ENCODE measurements at places on chromosomes 16 and 17.

DNA sequence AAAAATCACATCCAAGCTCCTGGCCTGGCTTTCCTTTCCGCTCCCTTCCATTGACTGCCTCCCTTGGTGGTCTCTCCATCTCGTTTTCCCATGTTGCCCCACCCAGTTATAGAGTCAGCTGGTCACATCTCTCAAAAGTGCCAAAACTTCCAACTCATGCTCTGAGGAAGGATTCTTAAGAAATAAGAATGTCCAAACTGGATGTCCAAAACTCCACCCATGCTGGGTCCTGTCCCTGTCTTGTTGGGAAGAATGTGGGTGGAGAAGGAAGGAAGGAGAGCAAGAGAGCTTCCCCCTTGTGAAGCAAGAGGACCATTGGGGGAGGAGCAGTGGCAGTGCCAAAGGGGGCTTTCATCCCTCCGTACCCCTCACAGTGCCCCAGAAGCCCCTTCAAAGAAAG lies 44.6 kb upstream of the MAP3K14 start:
- no peak for DNase-seq

GRCh38 chr17:41284043-41284442 lies 8.5 kb downstream of the KRTAP9-7 start:
- no peak for DNase-seq

DNA sequence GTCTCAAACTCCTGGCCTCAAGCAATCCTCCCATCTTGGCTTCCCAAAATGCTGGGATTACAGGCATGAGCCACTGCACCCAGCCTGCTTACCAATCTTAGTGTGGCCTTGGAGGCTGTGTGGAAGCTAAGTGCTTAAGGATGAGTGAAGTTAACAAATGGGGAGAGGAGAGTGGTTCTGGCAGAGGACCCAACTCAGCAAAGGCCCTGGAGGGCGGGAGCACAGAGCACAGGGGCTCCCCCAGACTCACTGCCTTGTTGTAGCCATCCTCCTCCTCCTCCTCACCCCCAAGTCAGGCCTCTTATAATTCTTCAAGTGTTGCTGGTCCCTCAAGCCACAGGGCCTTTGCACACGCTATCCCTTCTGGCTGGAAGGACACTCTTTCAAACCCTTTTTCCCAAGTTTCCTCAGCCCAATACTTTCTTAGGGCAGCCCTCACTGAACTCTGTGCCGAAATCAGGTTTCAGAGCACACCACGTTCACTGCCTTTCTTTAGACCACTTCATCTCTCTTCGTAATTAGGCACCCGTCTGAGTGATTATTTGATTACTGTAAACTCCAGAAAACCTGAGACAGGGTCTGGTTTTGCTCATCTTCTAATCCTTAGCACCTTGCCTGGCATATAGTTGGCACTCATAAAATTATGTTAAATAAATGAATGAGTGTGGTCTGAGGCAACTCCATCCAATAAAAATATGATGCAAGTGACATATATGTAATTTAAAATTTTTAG lies 23.4 kb downstream of the NGFR start:
- DNase-seq, result no peak

- DNase-seq, result no peak
Observed at GRCh38 chr16:49467540-49468372, 94.2 kb downstream of the C16orf78 start.

GRCh38 chr17:19495828-19496528 lies 37.7 kb upstream of the SLC47A1 start:
- no peak for DNase-seq

DNA sequence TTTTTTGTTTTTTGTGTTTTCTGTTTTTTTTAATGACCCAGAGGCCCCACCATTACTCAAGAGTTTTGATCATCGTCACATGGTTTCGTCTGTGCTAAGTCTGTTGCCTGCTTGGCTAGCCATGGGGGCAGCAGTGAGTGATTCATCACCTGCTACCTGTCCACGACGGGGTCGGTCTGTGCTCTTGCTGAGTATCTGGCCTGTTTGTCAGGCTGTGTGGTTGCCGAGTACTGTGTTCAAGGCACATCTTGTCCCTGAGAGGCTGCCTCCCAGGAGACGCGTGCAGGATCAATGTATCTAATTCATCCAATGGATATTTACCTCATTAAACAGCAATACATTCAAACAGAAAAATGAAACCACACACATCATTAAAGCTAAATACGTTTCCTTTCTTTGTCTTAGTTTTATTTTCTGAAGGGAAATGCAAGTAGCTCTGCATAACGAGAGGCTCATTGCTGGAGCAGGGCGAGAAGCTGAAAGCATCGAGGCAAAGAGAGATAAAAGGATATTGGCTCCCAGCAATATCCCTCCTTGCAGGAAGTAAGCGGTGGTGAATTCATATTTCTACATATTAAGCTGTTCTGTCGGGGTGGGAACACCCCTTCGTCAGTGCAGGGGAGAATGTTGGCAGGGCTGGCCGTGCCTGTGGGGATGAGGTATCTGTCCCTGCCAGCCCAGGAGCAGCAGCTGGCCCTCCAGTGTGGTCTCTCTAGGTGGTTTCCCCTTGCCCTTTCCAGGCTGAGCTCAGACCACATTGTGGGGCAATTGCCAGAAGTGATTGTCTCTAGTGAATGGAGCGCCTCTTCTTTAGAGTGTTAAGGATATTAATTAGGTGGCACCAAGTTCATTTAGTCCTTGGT lies 166.2 kb upstream of the ASIC2 start:
- DNase-seq, result no peak

DNA sequence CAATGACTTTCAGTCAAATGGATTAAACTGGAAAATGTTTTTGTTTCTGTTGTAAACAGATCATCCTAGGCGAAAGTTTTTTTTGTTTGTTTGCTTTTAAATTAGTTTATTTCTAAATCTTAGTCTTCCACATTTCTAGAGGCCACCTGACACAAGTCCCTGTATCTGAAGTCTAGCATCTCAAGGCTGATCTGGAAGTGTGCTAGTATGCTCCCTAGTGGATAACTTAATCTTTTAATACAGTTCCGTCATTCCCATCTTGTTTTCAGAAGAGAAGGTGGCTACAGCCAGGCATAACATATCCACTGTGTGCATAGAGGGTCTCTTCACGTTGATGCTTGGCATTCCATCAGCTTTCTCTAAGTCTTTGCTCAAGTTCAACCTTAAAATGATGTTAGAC lies 7.6 kb downstream of the IFT20 start:
- no peak for DNase-seq

DNA sequence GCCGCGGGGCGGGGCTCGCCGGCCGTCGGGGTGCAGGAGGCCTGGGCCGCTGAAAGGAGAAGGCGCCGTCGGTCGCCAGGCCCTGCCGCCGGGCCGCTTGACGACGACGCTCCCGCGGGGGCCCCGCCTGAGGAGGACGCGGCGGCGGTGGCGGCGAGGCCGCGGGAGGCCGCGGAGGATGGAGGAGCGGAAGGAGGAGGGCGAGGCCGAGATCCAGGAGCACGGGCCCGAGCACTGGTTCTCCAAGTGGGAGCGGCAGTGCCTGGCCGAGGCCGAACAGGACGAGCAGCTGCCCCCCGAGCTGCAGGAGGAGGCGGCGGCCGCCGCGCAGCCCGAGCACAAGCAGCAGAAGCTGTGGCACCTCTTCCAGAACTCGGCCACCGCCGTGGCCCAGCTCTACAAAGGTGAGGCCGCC lies 430 bp downstream of the HAPSTR1 start:
- DNase-seq, result no peak

- DNase-seq, result no peak
Observed at GRCh38 chr16:89974870-89975269, 26.3 kb downstream of the DEF8 start.

- no peak for DNase-seq
Observed at GRCh38 chr17:79478051-79478461, 132.8 kb downstream of the RBFOX3 start.

- DNase-seq, result no peak
Observed at GRCh38 chr17:66799849-66800537, 34.9 kb upstream of the CACNG5 start.

DNA sequence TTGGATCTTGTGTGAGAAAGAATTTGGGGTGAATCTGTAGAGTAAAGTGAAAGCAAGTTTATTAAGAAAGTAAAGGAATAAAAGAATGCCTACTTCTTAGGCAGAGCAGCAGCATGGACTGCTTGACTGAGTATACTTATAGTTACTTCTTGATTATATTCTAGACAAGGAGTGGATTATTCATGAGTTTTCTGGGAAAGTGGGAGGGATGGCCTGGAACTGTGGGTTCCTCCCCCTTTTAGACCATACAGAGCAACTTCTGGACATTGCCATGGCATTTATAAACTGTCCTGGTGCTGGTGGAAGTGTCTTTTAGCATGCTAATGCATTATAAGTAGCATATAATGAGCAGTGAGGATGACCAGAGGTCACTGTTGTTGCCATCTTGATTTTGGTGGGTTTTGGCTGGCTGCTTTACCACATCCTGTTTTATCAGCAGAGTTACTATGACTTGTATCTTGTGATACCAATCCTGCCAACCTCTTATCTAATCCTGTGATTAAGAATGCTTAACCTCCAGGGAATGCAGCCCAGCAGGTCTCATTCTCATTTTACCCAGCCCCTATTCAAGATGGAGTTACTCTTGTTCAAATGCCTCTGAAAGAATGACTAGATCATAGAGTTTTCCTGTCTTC lies 58.7 kb downstream of the HSD17B2 start:
- no peak for DNase-seq

GRCh38 chr17:4136373-4136772 lies 6.5 kb downstream of the ZZEF1 start:
- no peak for DNase-seq

GRCh38 chr16:56793492-56793891 lies 63.6 kb downstream of the NUP93 start:
- DNase-seq, result no peak

DNA sequence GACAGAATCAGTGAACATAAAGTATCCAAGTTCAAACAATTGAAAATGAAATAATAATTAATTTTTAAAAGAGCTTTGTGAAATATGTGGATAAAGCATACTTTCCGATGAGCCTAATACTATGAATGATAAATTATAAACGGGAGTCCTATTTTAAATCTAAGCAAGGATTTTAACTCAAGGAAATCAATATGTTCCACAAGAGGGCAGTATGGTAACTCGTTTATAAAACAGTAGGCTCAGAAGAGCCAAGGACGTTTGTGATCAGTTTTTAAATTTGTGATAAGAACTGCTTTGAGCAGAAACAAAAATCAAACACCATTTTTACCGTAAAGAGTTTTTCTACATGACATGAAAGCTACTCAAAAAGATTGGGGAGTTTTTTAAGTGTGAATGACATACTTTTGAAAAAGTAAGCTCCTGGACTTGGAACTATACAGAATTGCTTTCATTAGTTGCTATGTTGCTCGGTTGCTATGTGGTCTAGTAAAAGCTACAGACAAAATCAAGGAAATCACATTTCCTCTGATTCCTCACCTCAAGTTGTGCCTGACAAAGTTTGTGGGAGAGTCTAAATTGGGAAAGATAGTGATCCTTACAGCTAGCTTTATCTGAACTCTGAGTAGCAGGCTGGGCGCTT lies 11.8 kb upstream of the TEKT1 start:
- DNase-seq, result no peak

DNA sequence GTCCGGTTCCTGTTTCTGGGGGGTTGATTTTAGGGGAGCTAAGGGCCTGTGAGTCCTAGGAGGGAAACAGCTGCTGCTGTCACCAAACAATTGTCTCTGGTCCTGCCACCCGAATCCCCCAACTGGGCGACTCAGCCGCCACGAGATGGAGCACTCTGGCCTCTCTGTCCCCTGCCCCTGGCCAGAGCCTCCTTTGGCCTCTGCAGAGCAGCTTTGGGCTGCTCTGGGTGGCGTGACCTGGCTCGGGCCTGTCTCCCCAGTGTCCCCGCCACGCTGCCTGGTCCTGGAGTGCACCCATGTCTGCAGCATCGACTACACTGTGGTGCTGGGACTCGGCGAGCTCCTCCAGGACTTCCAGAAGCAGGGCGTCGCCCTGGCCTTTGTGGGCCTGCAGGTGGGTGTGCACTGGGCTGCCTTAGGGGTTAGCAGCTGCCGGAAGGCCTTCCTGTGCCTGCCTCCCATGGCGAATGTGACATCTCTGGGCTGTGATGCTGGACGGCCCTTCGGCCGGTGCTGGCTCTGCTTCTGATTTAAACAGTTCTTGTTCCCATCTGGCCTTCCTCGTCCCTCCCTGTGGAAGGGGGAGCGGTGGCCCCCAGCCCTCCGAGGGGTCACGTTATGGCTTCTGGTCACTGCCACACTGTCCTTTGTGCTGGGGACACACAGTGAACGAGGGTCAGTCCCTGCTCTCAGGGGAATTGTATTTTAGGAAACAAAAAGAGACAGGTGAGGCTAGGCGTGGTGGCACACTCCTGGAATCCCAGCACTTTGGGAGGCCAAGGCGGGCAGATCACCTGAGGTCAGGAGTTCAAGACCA lies 11.6 kb upstream of the RNF213 start:
- no peak for DNase-seq

GRCh38 chr16:3767333-3767986 lies 50.1 kb upstream of the TRAP1 start:
- DNase-seq, result no peak

Measured in stimulated activated CD8-positive, alpha-beta memory T cell treated with anti-CD3 and anti-CD28 coated beads, Interleukin-4, amount 100 ng/mL, for 1 hour (primary cell).